ENCODE measurements at places on chromosomes 5 and 9.

GRCh38 chr9:94926431-94926800 is 199.9 kb downstream of the AOPEP start:
- DNase-seq: no peak

DNA sequence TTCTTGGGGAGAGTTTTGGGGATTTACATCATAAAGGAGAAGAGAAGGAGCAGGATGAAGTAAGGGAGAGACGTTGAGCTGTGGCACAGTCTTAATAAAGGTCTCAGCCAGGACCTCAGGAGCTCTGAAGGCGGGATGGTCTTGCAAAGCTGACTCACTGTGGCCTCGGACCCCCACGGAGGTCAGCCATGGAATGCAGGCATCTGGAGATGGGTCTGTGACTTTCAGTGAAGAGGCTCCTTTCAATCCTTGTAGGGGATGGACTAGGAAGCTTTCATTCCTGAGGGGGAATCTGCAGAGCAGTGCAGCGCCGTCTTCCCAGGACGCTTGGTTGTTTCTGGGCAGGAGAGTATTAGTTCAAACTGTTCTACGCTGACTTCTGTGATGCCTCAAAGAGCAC is 65.7 kb upstream of the BASP1 start:
- no peak for DNase-seq

DNA sequence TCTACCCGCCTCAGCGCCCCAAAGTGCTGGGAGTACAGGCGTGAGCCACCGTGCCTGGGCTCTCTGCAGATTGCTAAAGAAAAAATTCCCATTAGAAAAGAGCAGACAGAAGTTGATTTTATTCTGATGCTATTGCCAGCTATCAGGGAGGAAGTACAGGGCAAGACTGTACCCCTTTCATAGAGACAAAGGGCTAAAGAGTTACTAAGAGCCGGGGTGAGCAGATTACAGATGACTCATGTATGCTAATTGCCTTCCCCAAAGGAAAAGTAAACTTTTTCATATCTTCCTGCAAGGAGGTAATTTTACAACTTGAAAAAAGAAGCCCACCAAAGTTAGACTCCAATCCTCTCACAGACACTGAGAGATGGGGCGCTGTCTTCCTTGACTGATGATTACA is 42.3 kb upstream of the MCTP1 start:
- no peak for DNase-seq

DNA sequence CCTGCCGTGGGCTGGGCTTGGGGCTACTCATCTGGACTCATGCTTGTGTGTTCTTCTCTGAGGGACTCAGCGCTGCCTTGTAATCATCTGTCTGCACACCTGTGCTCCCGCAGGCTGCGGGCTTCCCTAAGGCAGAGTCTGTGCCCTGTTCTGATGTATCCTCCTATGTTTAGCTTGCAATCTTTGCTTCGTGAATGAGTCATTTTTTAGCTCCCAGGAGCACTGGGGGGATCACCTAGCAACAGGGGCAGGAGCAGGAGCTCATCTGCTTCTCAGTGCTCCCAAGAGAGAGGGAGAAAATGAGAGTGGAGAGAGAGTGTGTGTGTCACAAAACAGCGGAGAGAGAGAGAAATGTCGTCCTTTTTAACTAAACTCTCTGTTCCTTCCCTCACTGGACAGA is 202.4 kb upstream of the ZNF618 start:
- no peak for DNase-seq

GRCh38 chr5:151095341-151096000 is 14.6 kb upstream of the TNIP1 start:
- no peak for DNase-seq

- DNase-seq: no peak
Measured at GRCh38 chr5:15798006-15798405, 298.0 kb downstream of the FBXL7 start.

DNA sequence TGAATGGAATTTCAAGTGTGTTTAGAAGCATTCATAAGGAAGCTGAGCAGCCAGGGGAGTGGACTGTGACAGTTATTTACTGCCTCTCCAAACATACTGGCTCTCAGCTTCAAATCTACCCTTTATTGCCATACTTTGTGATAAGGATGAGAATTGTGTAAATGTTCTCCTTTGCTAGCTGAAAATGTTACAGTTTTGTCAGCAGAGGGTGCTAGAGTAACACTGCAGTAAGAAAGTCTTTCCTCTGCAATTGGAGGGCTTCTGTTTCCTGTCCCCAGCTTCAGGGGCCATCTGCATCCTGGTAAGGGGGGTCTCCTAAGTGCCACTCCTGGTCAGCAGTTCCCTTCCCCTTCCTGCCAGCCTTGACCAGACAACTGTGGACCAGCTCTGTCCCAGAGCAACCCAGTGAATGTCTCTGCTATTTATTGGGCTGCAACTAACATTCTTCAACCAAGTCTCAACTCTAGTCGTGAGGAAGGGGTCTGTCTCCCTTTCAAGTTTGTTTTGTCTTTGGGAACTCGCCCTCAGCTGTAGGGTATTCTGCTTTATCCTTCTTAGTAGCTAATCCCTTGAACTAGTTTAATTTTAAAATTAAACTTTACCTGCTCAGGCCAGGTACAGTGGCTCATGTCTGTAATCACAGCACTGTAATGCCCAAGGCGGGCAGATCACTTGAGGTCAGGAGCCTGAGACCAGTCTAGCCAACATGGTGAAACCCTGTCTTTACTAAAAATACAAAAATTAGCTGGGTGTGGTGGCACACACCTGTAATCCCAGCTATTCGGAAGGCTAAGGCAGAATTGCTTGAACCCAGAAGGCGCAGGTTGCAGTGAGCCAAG is 45.3 kb downstream of the RAPGEF6 start:
- DNase-seq: no peak

GRCh38 chr9:6628704-6629103 is 16.8 kb downstream of the GLDC start:
- no peak for DNase-seq

GRCh38 chr5:78538240-78538850 is 110.2 kb downstream of the LHFPL2 start:
- DNase-seq: no peak

GRCh38 chr5:178589180-178590140 is 733 bp downstream of the COL23A1 start:
- DNase-seq: no peak

- DNase-seq: no peak
Measured at GRCh38 chr5:40240111-40240510, 439.6 kb upstream of the PTGER4 start.

DNA sequence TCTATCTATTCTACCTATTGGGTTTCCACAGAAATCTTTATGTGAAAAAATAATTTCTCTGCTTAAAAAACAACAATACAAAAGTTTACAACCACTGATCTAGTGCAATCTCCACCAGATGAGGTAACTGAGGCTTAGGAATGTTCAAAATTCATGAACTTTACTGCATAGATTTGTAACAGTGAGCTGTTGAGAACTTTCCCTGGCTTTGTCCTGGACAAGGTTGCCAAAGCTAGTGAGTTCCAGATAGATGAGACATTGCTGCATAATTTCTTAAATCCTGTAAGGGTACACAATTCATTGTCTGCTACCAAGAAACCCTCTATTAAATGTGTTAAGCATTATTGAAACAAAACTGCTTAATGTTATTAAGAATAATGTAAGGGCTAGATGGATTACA is 102.7 kb downstream of the OSMR start:
- no peak for DNase-seq

- no peak for DNase-seq
Measured at GRCh38 chr9:137299938-137300337, 2.1 kb downstream of the NRARP start.

DNA sequence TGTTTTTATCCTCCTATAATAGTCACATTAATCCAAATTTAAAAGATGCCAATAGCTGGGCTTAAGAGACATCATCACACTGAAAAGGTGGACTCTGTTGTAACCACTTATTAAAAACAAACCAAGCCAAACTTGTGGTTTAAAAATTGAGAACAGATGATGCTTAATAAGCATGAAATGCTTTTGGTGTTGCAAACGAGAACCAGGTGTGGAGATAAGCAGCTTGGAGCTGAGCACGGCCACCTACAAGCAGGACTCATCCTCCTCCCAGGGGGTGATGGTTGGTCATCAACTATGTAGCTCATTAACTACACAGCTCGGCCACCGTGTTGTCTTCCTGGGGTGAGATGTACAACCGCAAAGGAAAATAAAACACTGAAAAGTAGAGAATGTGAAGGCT is 154.4 kb downstream of the NPR3 start:
- no peak for DNase-seq

- no peak for DNase-seq
Measured at GRCh38 chr5:73748510-73749400, 122.8 kb downstream of the ARHGEF28 start.

DNA sequence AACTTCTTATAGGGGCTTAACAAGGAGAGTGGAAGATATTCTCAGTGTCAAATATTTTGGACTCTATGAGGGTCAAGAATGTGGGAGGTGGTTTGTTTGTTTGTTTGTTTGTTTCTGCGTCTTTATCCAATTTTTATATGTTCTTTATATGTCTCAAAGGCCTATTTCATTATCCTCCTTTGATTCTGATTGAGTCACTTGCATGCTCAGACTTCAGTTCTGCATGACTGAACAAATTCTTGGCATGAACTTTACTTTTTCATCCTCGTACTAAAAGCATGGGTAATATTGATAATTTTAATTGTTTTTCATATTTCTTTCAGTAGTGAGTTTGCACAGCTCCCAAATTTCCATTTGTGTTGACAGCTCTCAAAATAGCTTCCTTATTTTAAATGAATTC is 19.2 kb upstream of the ERBIN start:
- DNase-seq: no peak

- peak; percentile 81 for DNase-seq
Measured at GRCh38 chr5:6712142-6712576, 1.1 kb upstream of the TENT4A start.

- no peak for DNase-seq
Measured at GRCh38 chr9:99411479-99412115, 189.5 kb downstream of the SEC61B start.

- DNase-seq: no peak
Measured at GRCh38 chr5:107291866-107292265, 378.9 kb downstream of the EFNA5 start.

- no peak for DNase-seq
Measured at GRCh38 chr9:135098400-135099105, 11.1 kb downstream of the OLFM1 start.

GRCh38 chr5:14432931-14433589 is 148.5 kb upstream of the OTULINL start:
- no peak for DNase-seq

DNA sequence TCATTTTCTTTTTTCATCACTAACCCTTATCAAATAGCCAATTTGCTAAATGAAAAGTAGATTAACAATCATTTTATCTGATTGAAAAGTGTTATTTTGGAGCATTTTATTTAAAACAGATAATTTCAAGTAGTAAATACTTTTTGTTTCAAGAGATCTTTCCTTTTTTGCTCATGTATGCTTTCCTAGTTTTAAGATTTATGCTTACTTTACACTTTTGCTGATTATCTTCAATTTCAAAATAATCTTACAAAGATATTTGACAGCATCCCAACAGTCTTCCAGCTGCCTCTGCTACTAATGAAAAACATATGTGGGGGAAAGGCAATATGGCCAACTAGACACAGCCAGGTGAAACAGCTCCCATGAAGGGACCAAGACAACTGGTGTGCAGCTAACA is 1027.3 kb upstream of the CDH9 start:
- no peak for DNase-seq

GRCh38 chr5:5598547-5599113 is 176.2 kb downstream of the ICE1 start:
- DNase-seq: no peak

- no peak for DNase-seq
Measured at GRCh38 chr5:134794082-134794481, 35.5 kb downstream of the DDX46 start.

- no peak for DNase-seq
Measured at GRCh38 chr9:124611106-124611505, 103.9 kb upstream of the NR5A1 start.

- DNase-seq: no peak
Measured at GRCh38 chr5:164354139-164354751, 848.8 kb downstream of the MAT2B start.

- no peak for DNase-seq
Measured at GRCh38 chr5:42832060-42832459, 20.4 kb upstream of the SELENOP start.

DNA sequence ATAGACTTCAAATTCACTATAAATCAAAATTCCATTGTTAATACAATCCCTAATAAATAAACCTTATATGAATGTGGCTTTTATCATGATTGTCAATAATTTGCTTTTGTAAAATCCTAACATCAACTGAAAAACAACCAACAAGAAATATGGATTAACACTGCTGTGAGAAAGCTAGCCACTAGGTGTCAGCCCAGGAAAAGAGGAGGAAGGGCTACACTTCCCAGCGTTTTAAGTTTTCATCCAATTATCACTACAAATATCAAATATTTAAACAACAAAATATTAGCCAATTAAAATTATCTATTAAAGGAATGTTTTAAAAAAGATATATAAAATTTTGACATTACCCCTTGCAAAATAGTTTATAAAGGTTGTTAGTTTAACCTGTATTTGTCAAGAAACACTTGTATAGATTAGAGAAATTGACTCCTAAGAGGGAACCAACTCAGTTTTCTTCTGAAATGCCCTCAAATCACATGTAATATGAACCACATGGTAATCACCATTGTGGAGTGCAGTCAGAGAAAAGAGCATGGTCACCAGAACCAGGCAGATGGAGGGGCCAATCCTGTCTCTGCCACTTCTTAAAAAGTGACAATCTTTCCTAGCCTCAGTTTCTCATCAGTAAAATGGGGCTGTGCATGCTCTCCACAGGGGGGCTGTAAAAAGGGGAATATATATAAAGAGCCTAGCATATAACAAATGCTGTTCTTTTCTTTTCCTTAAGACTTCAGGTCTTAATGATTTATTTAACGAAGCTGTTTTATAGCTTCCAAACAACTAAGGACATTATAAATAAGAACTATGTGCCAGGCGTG is 188.2 kb downstream of the CRB2 start:
- DNase-seq: no peak

DNA sequence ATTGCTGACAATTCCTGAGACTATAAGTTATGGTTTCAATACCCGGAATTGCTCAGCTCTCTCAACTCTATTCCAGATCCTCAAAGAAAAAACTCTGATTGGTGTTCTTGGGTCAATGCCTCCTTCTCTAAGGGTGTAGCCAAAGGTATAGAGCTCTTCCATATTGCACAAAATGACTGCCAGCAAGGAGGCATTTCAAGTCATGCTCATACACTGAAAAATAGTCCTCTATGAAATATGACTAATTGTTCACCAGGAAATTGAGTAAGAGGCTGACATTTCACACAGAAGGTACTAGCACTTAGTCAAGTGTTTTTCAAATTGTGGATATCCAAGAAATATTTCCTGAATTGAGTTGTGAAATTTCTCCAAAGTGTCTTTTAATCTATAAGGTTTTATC is 111.1 kb upstream of the KLF9 start:
- DNase-seq: no peak

DNA sequence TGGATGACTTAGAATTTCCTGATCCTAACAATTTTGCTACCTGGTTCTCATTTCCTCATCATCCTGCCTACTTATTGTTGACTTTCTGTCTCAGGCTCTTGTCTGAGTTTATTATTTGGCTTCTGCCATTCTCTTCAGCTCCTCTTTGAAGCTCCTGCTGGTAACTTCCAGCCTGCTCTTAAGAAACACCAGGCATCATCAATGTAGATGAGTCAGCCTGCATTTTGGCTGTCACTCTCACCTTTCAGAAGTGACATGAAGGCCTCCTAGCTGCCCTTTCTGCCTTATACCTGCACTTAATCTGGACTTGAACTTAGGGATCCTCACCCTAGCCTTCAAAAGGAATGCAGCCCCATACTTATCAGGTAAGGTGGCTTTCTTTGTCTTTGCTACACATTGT is 551.8 kb upstream of the ZNF608 start:
- DNase-seq: no peak

Data from activated CD8-positive, alpha-beta memory T cell treated with anti-CD3 and anti-CD28 coated beads, Interleukin-2, amount 50 U/mL, for 48 hours (primary cell).